ENCODE measurements at places on chromosomes 1 and 21.

DNA sequence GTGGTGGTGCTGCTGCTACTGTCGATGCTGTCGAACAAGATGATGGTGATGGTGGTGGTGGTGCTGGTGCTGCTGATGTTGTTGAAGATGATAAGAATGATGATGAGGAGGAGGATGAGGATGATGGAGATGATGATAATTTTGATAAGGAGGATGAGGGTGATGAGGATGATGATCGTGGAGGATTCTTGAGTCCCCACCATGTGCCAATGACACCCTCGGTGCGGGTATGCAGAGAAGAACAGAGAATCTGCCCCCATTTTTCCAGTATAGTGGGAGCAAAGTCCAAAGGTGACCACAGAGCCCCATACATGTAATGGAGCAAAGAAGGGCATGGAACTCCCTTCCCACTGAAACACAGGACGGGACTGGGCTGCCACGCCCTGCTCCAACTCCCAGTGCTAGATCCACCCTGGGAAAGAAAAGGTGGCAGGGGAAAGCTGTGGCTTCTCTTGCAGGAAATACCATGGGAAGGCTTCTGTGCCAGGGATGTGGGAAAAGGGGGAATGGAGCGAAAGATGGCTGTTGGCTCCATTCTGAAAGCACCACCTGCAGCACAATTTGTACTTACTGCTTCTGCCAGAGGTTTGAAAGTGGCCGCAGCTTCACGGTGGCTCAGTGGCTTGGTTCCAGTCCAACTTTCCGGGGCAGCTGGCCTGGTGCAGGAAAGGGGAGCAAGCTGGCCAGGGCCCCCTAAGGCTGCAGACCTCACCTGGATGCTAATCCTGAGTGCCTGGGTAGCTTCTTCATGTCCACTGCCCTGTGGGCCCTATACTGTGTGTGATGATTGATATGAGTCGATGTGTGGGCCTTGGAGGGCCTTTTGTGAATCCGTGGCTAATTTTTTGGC is 387.2 kb upstream of the VAMP3 start:
- DNase-seq, result no peak

GRCh38 chr1:222641269-222641948 is 23.5 kb downstream of the MIA3 start:
- DNase-seq, result no peak

- DNase-seq, result peak; percentile 22
Observed at GRCh38 chr1:162988869-162989268, 80.3 kb upstream of the RGS4 start.

GRCh38 chr1:14836426-14837140 is 238.1 kb downstream of the KAZN start:
- no peak for DNase-seq

DNA sequence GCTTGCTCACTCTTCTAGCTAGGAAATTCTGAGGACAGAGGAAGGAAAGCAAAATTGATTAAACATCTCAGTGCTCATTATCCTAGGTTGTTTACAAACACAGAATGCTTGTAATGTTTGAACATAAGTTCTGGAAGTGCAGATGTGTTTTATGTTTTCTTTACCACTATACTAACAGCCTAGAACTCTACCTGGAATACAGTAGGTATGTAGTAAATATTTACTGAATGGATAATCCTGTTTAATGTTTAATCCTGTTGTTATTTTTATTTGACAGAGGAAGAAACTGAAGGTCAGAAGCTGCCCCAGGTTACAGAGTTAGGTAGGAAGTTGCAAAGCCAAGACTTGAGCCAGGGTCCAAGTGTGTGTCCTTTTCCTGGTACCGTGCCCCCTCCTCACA is 6.1 kb downstream of the MTOR start:
- no peak for DNase-seq

Measured in NCI-H1436 (cell line).